MG63 (cell line): ENCODE measurements at places on chromosomes 4 and X.

DNA sequence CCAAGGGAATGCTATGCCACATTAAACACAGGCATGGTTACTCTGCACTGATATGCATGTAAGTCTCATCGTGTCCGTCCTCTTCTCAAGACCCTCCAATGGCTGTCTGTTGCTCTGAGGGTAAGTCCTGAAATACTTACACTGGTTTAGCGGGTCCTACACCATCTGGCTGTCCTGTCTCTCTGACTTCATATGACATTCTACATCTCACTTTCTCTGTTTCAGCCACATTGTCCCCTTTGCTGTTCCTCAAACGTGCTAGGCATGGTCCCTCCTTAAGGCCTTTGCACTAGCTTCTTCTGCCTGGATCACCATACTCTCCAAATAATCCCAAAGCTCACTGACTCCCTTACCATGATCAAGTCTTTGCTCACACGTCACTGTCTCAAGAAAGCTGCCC is 131.4 kb downstream of the PALLD start:
- no peak for DNase-seq

DNA sequence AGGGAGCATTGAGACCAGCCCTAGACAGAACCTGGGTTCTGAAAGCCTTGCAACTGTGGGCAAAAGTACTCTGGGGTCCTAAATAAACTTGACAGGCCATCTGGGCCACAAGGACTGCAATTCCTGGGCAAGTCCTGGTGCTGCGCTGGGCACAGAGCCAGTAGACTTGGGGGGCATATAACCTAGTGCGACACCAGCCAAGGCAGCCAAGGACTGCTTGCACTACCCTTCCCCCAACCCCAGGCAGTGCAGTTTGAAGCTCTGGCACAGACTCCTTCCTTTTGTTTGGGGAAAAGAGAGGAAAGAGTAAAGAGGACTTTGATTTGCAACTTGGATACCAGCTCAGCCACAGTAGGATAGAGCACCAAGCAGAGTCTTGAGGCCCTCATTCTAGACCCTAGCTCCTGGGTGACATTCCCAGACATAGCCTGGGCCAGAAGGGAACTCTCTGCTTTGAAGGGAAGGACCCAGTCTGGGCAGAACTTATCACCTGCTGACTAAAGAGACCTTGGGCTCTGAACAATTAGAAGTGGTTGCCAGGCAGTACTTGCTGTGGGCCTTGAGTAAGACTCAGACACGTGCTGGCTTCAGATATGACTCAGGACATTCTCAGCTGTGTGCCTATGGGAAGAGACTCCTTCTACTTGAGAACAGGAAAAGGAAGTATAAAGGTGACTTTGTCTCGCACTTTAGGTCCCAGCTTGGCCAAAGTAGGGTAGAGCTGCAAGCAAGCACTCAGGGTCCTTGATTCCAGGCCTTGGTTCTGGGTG is 522.8 kb downstream of the GLUD2 start:
- DNase-seq = no peak

GRCh38 chrX:47539860-47540259 is 21.1 kb upstream of the ARAF start:
- DNase-seq = no peak

DNA sequence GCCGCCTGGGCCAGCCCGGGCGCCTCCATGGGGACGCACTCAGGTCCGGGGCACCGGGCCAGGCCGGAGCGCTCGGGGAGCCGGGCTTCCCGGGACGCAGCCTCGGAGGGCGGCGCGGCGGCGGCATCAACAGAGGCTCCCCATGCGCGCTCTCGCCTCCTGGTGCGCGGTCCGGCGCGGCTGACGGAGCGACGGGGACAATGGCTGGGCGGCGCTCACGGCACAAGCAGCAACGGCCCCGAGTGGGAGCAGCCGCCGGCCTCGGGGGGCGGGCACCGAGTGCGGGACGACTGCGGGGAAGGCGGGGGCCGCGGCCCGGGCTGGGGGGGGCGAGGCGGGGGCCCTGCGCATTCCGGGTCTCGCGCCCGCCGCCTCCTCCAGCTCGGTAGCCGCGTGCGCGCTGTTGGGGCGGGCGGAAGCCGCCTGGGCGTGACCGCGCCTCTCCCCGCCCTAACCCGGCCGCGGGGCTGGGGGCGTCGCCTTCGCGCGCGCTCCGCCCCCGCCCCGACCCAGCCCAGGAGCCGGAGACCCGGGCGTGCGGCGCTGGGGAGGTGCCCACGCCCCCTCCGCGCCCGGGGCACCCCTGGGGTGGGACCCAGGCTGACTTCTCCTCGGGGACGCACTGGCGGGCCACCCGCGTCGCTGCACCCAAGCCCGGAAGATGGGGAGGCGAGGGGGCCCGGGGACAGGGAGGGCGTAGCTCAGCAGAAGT is at the start of gene PRKX:
Gene PRKX (minus strand): TSS at position 425 of the 712 bp plus-strand sequence. CDS start 396 bp downstream, at position 29.
- peak; percentile 66 for DNase-seq

DNA sequence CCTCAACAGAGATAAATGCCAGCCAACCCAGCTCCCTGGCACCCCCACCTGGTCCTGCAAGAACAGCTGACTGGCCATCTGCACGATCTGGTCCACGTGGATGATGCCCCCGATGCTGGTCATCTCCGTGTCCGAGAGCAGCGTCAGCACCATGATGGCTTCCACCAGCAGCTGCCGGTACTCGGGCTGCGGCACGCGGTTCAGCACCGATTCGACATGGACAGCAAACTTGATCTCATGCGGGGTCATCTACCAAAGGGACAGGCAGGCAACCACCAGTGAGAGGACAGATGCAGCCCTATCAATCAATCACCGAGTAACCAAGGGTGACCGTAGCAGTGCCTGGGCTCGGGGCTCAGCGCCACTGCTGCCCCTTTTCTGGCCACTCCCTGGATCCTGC is 89.8 kb downstream of the PHKA2 start:
- no peak for DNase-seq

- DNase-seq = no peak
Measured at GRCh38 chrX:68826113-68826980, 2.5 kb upstream of the EFNB1 start.

- DNase-seq = no peak
Measured at GRCh38 chr4:108224611-108225053, 55.9 kb upstream of the LEF1 start.

- DNase-seq = peak; percentile 44
Measured at GRCh38 chrX:130111220-130112154, 1.2 kb upstream of the ELF4 start.

- no peak for DNase-seq
Measured at GRCh38 chrX:138877746-138878145, 166.2 kb upstream of the FGF13 start.

DNA sequence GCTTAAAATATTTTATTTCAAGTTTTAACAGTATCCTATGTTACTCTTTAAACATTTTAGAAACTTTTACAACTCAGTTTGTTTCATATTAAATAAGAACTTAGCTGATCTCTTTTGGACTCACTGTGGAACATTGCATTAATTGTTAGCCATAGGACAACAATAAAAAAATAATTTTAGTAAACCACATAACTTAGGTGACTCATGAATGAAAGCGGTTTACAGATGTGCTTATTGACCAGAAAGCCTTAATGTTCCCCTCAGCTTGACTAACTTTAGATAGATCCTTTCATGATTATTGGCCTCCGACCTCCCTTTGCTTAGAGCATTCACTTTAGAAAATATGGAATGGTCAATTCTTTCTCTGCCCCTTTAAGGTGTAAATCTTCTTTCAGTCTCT is 783.5 kb upstream of the MAGEB2 start:
- DNase-seq = no peak

- DNase-seq = peak; percentile 46
Measured at GRCh38 chrX:3345281-3346191, 916 bp downstream of the MXRA5 start.

- no peak for DNase-seq
Measured at GRCh38 chrX:38878641-38879340, 77.5 kb downstream of the MID1IP1 start.

- no peak for DNase-seq
Measured at GRCh38 chrX:150366951-150367545, 3.9 kb downstream of the MAMLD1 start.

DNA sequence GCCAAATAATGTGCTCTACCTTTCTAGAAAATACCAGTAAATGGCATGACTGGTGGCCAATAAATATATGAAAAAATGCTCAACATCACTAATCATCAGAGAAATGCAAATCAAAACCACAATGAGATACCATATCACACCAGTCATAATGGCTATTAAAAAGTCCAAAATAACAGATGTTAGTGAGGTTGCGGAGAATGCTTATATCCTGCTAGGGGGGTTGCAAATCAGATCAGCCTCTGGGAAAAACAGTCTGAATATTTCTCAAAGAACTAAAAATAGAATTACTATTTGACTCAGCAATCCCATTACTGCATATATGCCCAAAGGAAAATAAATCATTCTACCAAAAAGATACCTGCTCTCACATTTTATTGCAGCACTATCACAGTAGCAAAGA is 115.1 kb downstream of the RASGEF1B start:
- no peak for DNase-seq

DNA sequence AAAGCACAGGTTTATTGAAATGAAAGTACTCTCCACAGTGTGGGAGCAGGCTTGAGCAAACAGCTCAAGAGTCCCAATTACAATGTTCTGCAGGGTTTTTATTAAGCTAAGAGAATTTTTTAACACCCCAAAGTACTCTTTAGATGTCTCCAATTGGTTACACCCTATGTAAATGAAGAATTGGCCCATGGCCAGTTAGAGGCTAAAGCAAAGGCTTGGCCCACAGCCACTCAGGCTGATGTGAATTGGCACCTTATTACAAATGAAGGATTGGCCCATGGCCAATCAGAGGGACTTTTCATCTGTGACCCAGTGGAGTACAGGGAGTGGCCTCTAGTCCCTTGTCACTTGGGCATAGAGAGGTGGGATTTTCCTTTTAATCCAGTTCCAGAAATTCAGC is 30.1 kb upstream of the IQCM start:
- no peak for DNase-seq

GRCh38 chrX:68462197-68462596 is 28.9 kb upstream of the OPHN1 start:
- DNase-seq = no peak
